ENCODE measurements at places on chromosomes 1 and 21.
A peak's percentile ranks its signal among the peaks of the same experiment; 100 is the strongest.

DNA sequence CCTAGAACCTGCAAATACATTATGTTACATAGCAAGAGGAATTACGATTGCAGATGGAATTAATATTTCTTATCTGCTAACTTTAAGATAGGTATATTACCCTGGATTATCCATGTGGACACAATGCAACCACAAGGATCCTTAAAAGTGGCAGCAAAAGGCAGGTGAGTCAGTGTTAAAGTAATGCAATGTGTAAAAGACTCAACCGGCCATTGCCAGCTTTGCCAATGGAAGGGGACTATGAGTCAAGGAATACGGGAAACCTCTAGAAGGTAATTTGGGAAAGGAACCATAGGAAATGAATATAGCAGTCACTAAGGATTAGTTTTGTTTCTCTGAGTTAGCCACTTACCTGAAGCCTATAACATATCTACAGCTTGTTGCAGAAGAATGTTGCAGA is 692.1 kb upstream of the ZP4 start:
- no peak for DNase-seq

DNA sequence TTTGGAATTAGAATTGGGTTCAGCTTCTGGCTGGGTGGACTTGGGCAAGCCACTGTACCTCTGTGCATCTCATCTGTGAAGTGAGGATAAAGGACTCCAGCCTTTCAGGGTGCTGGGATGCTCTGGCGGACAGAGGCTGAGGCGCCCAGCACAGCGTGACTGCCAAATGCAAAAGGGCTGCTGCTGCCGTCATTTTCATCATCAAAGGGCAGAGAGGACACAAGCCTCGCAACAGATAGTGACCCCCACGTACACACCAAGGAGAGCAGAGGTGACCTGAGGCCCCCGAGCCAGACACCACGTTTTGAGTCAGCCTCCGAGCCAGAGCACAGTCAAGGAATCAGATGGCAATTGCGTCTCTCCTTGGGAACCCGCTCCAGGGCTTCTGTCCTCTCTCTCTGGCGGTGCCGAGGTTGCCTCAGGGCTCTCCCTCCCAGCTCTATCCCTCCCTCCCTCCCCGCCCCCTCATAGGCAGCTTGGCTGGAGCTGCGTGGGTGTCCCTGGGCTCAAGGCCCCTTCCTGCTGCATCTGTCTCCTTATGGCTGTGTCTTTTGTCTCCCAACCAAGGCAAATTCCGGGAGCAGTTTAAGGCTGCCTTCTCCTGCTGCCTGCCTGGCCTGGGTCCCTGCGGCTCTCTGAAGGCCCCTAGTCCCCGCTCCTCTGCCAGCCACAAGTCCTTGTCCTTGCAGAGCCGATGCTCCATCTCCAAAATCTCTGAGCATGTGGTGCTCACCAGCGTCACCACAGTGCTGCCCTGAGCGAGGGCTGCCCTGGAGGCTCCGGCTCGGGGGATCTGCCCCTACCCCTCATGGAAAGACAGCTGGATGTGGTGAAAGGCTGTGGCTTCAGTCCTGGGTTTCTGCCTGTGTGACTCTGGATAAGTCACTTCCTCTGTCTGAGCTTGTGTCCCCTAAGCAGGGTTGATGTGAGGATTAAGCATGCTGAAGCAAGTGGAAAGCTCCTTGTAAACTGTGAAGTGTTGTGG is 9.0 kb downstream of the HCRTR1 start:
- no peak for DNase-seq

GRCh38 chr1:210688512-210689234 is 360.0 kb downstream of the HHAT start:
- no peak for DNase-seq

DNA sequence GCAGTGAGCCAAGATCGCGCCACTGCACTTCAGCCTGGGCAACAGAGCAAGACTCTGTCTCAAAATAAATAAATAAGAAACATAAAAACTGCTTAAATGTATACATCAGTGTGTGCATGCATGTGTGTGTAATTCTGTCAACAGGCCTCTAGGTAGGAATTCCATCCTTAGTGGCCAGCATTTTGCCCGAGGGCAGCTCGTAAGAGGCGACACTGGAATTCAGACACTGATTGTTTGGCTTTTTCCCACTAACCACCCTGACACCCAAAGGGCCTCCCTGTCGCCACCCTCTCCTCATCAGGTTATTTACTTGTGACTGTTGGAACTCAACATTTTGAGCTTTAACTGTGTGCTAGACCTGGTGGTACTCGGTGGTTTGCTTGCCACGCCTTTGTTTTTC is 64.0 kb upstream of the KIF1B start:
- no peak for DNase-seq

- DNase-seq = no peak
Measured at GRCh38 chr1:51906306-51907078, 28.0 kb upstream of the NRDC start.

DNA sequence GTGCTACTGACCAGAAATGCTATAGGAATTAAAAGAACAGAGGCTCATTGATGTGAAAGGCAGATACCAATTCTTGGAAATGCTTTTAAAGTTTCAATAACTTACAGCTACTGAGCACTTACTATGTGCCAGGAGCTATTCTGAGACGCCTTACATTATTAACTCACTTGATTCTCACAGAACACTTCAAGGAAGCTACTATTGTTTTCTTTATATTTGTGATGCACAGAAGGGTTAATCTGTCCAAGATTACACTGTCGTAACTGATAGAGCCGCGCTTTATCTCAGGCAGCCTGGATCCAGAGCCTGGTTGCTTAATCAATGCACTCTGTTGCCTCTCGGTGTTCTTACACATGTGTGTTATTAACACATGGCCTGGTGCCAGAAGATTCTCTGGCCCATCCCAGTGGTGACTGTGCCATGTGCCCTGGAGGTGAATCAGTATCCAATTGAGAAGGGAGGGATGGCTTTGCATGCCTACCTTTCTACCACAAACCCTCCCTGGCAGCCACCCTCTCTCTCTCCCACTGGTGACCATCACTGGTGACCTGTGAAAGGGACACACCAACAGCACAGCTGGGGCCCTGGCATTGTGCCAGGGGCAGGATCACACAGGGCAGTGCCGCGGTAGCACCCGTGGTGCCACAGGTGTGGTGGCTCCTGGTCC is 8.8 kb downstream of the FMO1 start:
- DNase-seq = peak; percentile 43

GRCh38 chr1:37647281-37647680 is 12.6 kb upstream of the RSPO1 start:
- DNase-seq = no peak

DNA sequence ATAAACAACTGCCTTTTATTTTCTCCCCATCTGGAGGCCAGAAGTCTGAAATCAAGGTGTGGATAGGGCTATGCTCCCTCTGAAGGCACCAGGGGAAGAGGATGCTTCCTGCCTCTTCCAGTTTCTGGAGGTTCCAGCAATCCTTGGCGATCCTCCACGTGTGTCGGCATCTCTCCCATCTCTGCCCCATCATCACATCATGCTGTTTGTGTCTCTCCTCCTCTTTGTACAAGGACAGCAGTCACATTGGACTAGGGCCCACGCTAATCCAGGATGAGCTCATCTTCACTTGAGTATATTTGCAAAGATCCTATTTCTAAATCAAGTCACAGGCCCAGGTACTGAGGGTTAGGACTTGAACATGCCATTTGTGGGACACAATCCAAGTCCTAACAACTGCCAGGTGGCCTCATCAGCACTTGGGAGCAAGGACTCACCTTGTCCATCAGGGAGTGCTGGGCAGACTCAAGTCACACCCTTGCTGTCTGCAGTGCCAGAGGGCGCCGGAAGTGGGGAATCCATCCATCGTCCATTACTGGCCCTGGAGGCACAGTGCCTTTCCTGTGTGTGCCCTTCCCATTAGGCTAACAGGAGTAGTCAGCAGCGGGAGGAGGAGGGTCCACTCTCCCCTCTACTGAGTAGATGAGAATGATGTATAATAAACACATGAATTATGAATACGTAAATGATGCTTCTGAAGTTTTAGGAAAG is 185.4 kb upstream of the AJAP1 start:
- DNase-seq = no peak

DNA sequence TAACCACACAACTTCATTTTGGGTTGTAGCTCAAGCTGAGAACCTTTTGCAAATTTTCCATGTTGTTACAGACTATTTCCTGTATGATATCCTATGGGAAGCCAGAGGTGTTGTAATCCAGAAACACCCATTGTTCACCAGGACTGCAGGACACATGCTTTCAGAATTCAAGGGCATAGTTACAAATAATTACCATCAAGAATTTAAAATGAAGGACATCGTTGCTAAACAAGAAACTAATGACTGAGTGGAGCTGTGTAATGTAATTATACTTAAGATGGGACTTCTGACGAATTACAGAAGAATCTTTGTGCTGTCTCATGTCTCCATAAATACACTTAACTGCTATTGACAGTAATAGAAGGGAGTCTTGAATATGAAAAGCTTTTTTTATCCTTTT is 47.6 kb upstream of the HOOK1 start:
- no peak for DNase-seq

DNA sequence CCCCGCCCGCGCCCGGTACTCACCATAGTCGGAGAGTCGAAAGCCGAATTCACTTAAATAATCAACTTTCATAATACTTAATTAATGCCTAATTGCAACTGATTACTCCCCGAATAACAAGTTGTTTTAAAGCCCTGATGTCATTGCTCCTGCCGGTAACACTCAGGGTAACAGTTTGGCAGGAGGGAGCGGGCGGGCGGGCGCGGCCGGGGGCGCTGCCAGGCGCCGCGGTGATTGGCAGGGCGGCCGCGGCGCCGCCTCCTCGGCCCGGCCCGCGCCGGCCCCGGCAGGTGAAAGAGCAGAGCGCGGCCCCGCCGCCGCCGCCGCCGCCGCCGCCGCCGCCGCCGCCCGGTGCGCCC is 102.2 kb downstream of the CASZ1 start:
- no peak for DNase-seq

- no peak for DNase-seq
Measured at GRCh38 chr1:3195480-3195815, 126.4 kb downstream of the PRDM16 start.

DNA sequence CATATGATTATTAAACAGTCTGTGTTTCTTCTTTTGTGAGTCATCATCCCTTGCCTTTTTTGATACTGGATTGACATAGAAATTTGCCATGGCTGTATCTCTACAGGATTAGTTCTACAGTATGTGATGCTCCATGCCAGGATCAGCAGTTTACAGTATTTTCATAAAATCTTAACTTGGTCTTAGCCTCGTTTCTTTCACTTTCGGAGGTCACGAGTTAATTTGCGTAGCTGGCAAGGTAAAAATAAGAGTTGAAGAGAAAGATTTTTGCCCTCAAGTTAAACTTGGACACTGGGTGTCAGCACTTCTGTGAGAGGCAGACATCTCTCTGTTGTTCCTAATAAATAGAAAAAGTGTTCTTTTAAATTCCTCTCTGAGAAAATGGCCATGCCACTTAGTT is 79.1 kb downstream of the CACNA1E start:
- DNase-seq = no peak

DNA sequence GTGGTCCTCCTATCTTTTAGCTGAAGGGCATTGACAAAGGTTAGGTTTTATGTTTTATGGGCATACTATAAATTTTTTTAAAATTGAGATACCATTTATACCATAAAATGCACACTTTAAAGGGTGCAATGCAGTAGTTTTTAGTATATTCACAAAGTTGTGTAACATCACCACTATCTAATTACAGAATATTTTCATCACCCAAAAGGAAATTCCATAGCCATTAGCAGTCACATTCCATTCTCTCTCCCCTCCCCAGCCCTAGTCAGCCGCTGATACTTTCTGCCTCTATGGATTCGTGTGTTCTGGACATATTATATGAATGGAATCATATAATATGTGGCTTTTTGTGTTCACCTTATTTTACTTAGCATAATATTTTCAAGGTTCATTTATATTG is 135.8 kb upstream of the B3GALT2 start:
- DNase-seq = no peak

DNA sequence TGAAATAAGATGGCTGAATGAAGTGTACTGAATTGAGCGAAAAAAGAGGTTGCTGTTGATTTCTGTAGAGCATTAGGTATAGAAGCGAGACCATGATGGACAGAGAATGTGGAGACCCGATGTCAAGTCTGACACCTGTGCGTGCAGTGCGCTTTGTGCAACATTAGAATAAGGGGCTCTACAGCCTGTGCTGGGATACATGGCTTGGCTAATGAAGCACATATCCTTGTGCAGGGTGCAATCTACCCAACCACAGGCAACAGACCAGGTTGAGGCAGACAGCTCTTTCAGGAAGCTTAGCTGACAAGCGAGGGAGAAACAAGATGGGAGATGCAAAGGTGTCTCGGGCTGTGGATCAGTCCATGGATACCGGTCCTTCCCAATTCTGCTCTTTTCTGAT is 18.9 kb downstream of the GPA33 start:
- no peak for DNase-seq

DNA sequence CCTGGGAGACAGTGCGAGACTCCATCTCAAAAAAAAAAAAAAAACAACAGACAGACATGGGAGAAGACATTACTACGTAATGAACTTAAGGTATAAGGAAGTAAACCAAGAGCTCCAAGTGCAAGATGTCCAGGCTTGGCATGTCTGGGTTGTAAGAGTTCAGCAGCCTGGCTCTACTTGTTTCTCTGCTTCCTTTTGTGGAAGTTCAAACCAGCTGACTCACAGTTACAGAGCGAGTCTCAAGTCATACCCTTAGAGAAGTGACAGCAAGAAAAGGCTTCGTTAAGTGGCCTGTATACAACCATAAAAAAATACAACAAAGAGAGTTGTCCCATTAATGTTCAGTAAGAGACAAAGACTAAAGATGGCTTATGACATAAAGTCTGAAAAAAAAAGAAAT is 1.3 kb downstream of the RIT1 start:
- no peak for DNase-seq

- DNase-seq = no peak
Measured at GRCh38 chr1:66562561-66562960, 28.6 kb downstream of the SGIP1 start.

GRCh38 chr1:185351734-185352466 is 34.9 kb upstream of the IVNS1ABP start:
- no peak for DNase-seq

DNA sequence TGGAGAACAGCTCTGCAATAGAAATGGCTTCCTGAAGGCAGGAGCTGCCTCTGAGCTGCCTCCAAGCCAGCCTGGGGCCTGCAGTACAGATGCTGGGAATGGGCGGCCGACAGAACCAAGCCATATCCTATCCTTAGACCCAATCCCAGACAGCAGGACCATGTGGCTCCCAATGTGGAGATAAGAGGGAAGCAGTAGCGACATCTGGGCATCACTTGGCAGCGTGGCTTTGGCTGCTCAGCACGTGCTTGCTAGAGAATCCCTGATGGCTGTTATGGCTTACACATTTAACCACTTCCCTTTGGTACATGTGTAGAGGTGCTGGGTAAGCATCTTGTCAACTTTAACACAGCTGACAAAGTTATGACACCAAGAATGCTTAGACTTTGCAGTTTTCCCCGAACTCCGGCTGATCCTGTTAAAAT is 87.7 kb downstream of the MAN1C1 start:
- DNase-seq = no peak

Data from GOT3 (cell line).